ENCODE measurements at places on chromosomes 6 and 20.

- no peaks in the 10 kb centered on the region for H3K36me3 ChIP-seq
- no peak overlapping the region for H3K4me3 ChIP-seq
- DNase-seq = no peak
- H3K27me3 ChIP-seq = no peaks in the 10 kb centered on the region
- no peak overlapping the region for H3K27ac ChIP-seq
These were observed 195.8 kb upstream of the ARG1 start for GRCh38 chr6:131377112-131377705.

GRCh38 chr6:159890792-159891191 is at the start of gene MAS1:
Gene MAS1 (plus strand): TSS chr6:159890988. CDS start chr6:159906956, 15,968 bp downstream.
- H3K27me3 ChIP-seq = peaks cover 2% of the 10 kb centered on the region
- DNase-seq = peak; percentile 12
- no peak within 1 kb of the TSS for H3K4me3 ChIP-seq
- no peaks in the 10 kb centered on the region for H3K4me1 ChIP-seq
- no peaks in the 10 kb centered on the region for H3K36me3 ChIP-seq

GRCh38 chr6:147170269-147170668 is 33.9 kb upstream of the STXBP5 start:
- no peaks in the 10 kb centered on the region for H3K36me3 ChIP-seq
- no peaks in the 10 kb centered on the region for H3K27me3 ChIP-seq
- peaks cover 50% of the 10 kb centered on the region for H3K4me1 ChIP-seq

DNA sequence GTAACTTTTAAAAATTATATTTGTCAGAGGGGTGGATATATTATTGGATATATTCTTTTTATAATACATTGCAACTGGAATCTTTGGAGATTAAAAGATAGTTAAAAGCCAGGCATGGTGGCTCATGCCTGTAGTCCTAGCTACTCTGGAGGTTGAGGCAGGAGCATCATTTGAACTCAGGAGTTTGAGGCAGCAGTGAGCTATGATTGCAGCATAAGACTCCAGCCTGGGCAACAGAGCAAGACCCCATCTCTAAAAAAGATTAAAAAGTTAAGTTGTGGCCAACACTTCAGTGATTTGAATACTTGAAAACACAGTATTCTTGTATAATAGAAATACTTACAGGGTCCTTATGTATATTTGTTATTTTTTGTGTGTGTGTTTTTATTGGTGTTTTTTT is 15.2 kb downstream of the MAPRE1 start:
- no peaks in the 10 kb centered on the region for H3K4me1 ChIP-seq
- no peak overlapping the region for H3K27ac ChIP-seq
- H3K36me3 ChIP-seq = peaks cover 96% of the 10 kb centered on the region
- H3K4me3 ChIP-seq = no peak overlapping the region

- no peak overlapping the region for H3K4me3 ChIP-seq
- no peak for DNase-seq
- peaks cover 6% of the 10 kb centered on the region for H3K4me1 ChIP-seq
- no peaks in the 10 kb centered on the region for H3K36me3 ChIP-seq
- no peaks in the 10 kb centered on the region for H3K27me3 ChIP-seq
These were observed 740 bp downstream of the TRIM15 start for GRCh38 chr6:30163918-30164654.

DNA sequence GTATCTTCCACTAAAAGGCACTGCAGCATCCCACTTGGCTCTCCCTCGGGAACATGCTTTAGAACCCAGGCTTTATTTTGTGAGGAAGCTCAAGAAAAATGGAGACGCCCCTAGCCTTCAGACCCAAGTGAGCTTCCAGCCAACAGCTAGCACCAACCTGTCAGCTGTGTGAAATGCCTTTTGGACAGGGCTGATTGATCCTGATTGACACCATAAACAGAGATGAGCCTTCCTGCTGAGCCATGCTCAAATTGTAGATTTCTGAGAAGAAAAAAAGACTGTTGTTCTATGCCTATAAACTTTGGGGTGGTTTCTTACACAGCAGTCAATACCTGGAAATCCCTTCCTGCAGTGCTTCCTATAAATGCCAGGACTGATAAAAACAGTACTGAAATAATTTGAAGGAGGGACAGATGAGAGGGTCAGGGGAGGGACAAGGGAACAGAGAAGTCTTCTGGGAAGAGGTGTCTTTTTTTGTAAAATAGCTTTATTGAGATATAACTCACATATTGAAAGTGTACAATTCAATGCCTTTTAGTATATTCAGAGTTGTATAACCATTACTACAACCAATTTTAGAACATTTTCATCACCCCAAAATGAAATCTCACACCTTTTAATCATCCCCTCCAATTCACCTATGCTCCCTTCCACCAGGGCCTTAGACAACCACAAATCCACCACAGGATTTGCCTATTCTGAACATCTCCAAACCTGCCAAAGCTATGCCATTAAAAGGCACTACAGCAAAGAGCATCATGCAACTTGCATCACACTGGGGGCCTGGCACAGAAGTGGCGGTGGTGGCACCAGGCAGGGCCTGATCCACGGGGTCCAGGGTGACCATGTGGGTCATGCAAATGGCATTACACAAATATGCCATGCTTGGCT is 2.7 kb upstream of the STK4 start:
- H3K27me3 ChIP-seq = no peaks in the 10 kb centered on the region
- peaks cover 30% of the 10 kb centered on the region for H3K4me1 ChIP-seq
- no peak overlapping the region for H3K27ac ChIP-seq
- no peak overlapping the region for H3K4me3 ChIP-seq

DNA sequence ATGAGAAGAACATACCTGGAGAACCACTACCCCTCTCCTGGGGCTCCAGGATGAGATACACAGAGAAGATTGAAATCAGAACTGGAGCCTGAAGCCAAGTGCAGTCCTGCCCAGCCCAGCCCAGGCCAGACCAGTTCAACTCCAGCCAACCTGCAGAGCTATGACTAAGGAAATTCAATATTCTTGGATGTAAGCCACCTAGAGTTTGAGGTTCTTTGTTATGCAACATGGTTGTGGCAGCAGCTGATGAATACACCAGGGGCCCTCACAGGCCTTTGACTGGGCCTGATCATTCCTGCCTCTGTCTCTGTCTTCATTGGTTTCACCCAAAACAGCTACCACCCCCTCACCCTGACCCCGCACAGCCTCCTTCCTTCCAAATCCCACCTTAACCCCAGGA is 167.8 kb downstream of the LRFN2 start:
- no peaks in the 10 kb centered on the region for H3K27me3 ChIP-seq
- no peaks in the 10 kb centered on the region for H3K4me1 ChIP-seq
- H3K27ac ChIP-seq = no peak overlapping the region
- H3K36me3 ChIP-seq = no peaks in the 10 kb centered on the region

- peak within 1 kb of the TSS; percentile 34 for H3K4me3 ChIP-seq
- peak; percentile 77 for DNase-seq
- H3K4me1 ChIP-seq = peaks cover under 1% of the 10 kb centered on the region
- H3K27ac ChIP-seq = peak within 1 kb of the TSS; percentile 26
These were observed at the start of gene DDX43 for GRCh38 chr6:73394577-73395354. Gene DDX43 (plus strand): TSS chr6:73394828. CDS start chr6:73394906, 78 bp downstream.

GRCh38 chr20:29427201-29428060 is 1830.0 kb upstream of the DEFB115 start:
- H3K4me3 ChIP-seq = no peak overlapping the region
- peaks cover 12% of the 10 kb centered on the region for H3K27me3 ChIP-seq
- no peaks in the 10 kb centered on the region for H3K4me1 ChIP-seq
- no peaks in the 10 kb centered on the region for H3K36me3 ChIP-seq

- H3K27ac ChIP-seq = peak overlapping the region; percentile 36
- H3K4me1 ChIP-seq = peaks cover 20% of the 10 kb centered on the region
- H3K27me3 ChIP-seq = no peaks in the 10 kb centered on the region
- no peaks in the 10 kb centered on the region for H3K36me3 ChIP-seq
- no peak for DNase-seq
- H3K4me3 ChIP-seq = no peak overlapping the region
These were observed 31.0 kb upstream of the PCMTD2 start for GRCh38 chr20:64224351-64225170.

Data from RWPE2 (cell line).